A549 treated with ZK216348 at 1 μM for 4 hours (cell line): ENCODE measurements at places on chromosomes 2 and 18. TPM values are rescaled to one million over a fixed set of nuclear protein-coding genes. Genes with fewer than 3 reads are reported as not detected.

Gene PMAIP1
- total RNA-seq: 9.4 to 13.9 TPM (median 12.9 TPM) in 5 replicates

Gene STON1
- 0.31 to 0.48 TPM (median 0.40 TPM) in 5 replicates for total RNA-seq

Gene FAM110C
- 0.06 to 0.12 TPM (median 0.08 TPM) in 4 of 5 replicates, not detected in the other for total RNA-seq

Gene RUFY4
- not detected in 5 replicates for total RNA-seq

Gene TMEM37
- 1.5 to 2.1 TPM (median 1.6 TPM) in 5 replicates for total RNA-seq
